Fibroblast of skin of left biceps (primary cell): ENCODE measurements at places on chromosomes 11 and 22.

DNA sequence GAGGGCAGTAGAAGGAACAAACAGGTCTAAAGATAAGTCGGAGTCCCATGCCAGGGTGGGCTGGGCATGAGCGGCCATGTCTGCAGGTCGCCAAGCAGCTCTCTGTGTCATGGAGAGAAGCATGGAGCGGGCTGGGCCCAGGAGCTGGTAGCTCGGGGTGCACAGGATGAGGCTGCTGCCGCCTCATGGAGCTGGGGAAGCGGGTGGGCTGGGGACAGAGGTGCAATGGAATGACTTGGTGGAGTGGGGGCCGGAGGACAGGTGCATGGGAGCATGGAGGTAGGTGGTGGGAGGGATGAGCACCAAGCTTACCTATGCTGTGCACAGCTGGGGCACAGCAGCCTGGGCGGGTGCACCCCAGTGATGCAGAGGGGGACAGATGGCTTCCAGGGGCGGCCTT, 3.6 kb downstream of the NRXN2 start:
- no peak for DNase-seq

- no peak for DNase-seq
Measured at GRCh38 chr11:43954241-43954640, 11.8 kb downstream of the C11orf96 start.

- DNase-seq, result no peak
Measured at GRCh38 chr11:119847853-119848252, 118.9 kb upstream of the NECTIN1 start.

GRCh38 chr22:27771637-27772036, 29.9 kb downstream of the MN1 start:
- no peak for DNase-seq

GRCh38 chr11:130314750-130315285, at the start of gene ZBTB44:
Gene ZBTB44, minus strand, starts transcription at chr11:130314917. Its CDS starts 53,044 bp downstream, at chr11:130261873.
- DNase-seq, result peak; percentile 74

DNA sequence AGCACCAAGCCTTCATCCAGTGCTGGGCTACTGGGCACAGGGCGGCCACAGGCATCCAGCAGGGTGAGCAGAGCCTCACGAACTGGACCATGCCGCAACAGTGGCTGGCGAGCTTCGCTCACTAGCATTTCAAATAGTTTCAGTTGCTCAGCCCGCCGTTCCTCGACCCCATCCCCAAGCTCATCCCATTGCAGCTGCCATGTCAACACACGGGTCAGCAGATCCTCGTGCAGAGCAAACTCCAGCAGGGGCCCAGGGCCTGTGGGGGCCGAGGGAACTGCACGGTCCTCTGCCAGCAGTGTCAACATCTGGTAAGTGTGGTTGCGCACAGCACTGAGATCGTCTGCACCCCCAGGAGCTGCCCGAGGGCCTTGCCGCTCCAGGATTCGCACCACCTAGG, 10.6 kb downstream of the FHIP1B start:
- no peak for DNase-seq

GRCh38 chr22:17807578-17808410, 33.5 kb upstream of the BID start:
- no peak for DNase-seq

DNA sequence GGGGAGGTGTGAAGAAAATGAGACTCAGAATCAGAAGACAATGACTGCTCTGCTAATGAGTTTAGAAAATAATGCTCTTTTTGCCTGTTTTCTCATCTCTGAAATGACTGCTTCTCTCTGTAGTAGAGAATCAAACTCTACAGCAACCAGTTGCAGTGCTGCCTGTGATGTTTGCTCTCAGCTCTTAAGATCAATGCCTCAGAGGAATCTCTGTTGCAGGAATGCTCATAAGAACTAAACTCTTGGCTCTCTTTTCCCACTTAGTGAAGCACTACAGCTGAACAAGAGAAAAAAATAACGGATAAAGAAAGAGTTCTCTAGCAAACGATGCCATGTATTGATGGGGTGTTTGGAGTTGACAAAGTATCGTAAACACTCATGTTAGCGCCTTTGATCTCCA, 203.5 kb upstream of the SYN3 start:
- DNase-seq, result no peak

DNA sequence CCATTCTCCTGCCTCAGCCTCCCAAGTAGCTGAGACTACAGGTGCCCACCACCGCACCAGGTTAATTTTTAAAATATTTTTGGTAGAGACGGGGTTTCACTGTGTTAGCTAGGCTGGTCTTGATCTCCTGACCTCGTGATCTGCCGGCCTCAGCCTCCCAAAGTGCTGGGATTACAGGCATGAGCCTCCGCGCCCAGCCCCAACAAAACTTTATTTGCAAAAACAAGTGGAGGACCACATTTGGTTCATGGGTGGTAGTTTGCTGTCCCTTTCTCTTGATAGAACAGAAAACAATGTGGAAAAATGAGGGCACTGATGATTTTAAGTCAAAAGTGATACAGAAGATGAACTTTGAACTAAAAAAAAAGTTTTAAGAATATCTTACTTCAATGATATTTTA, 121.8 kb upstream of the SERPIND1 start:
- DNase-seq, result no peak

- DNase-seq, result no peak
Measured at GRCh38 chr11:111684251-111684650, 81.9 kb downstream of the PPP2R1B start.

GRCh38 chr22:46436595-46437175, 100.7 kb downstream of the CELSR1 start:
- DNase-seq, result no peak

- DNase-seq, result no peak
Measured at GRCh38 chr11:94546886-94547285, 3.2 kb downstream of the FUT4 start.
